ENCODE measurements at places on chromosomes 11 and 22. TPM values are rescaled to one million over a fixed set of nuclear protein-coding genes. Genes with fewer than 3 reads are reported as not detected.

The CRYAB gene
- total RNA-seq, result 27.1 TPM

The PITPNM1 gene
- total RNA-seq, result 30.2 TPM

The NPAS4 gene
- not detected for total RNA-seq

The KREMEN1 gene
- 4.7 TPM for total RNA-seq

The ANGPTL5 gene
- 0.14 TPM for total RNA-seq

The NRGN gene
- 11.0 TPM for total RNA-seq

The LIN7C gene
- 6.3 TPM for total RNA-seq

The OR52H1 gene
- total RNA-seq, result not detected

The CBX7 gene
- total RNA-seq, result 1.2 TPM

The CD82 gene
- total RNA-seq, result 4.2 TPM

Data from A549 treated with AZD2906 at 1 μM for 4 hours (cell line).